ENCODE measurements at places on chromosomes 11 and 22. TPM values are rescaled to one million over a fixed set of nuclear protein-coding genes. Genes with fewer than 3 reads are reported as not detected.

DNA sequence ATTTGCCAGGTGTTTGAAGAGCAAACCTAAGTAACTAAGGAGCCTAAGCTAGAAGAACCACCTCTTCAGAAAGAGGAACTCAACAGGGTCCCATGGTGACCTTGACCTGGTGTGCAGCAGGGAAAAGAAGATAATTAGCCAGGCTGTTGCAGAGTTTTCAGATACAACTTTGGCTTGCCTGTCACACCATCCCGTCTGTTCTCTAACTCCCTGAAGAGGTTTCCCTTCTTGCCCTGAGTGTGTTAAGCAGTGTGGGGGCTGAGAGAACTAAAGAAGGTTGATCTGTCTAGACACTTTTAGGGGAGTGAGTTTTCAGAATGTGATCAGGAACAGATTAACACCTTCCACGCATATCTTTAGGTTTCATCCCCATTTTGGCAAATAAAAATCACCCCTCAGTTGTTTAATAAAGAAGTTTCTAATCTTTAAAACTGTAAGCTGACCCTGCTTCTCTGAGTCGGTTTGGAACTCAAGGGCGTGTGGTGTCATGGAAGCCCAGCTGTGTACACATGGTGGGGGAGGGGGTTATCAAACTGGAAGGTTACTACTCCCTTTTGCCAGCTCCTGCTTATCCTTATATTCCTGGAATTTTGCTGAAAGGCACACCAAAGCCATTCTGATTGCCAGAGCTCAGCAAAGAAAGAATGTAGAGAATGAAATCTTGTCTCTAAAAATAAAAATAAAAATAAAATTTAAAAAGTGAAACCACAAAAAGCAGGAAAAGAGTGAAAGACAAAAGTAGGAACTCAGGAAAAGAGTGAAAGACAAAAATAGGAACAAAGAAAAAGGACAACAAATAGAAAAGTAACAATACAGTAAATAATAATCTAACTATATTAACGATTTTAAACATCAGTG lies 70.2 kb downstream of the DBX1 start:
- DNase-seq: no peak

DNA sequence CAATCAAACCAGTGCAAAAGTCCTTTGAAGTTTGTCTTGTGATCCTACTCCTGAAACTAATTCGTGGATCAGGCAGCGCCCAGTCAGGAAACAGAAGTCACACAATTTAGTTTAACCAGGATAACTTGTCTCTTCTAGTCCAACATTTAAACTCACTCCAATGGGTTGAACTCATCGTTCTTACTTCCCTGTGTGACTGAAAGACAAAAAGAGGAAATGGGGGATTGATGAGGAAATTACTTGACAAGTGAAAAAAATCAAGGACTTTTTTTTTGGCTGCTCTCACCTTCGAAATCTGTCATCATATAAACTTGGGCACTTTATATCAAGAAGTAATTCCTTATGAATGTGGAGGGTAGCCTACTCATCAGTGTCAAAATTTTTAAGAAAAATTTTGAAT lies 78.4 kb downstream of the HSD17B12 start:
- peak; percentile 49 for DNase-seq

- DNase-seq: no peak
Measured at GRCh38 chr11:124937336-124937935, 1.6 kb upstream of the HEPACAM start.

DNA sequence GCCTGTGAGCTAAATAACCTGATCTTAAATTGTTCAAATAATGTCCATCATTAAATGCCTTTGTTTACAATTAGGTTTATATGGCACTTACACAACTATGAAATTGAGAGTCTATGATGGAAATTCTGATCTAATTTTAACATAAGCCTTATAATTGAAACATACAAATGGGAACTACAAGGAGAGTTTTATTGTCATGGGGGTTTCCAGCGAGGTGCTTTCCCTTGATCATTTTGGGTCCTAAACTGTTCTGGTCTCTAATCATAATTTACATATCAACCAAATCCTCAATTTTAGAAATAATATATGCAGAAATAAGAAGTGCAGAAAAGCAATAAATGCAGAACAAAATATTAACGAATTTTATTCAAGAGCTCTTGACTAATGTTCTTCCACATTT lies 44.9 kb downstream of the RRAS2 start:
- no peak for DNase-seq

- DNase-seq: no peak
Measured at GRCh38 chr11:57085611-57086010, 96.1 kb upstream of the LRRC55 start.

DNA sequence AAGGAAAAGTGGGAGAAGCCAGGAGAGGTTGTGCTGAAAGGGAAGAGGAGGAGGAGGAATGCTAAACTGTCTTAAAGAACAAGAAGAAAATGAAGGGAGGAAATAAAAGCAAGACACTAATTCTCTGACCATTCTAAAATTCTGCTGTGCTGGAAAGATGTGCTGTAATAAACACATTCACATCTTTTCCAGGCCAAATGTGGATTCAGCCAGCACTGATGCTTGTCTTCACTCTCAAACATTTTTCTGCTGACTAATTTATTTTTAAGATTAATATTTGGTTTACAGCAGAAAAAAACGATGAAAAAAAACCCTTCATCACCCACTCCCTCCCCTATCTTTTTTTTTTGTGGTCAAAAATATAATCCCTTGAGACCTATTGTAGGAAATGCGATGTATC lies 223.6 kb downstream of the SWAP70 start:
- no peak for DNase-seq

DNA sequence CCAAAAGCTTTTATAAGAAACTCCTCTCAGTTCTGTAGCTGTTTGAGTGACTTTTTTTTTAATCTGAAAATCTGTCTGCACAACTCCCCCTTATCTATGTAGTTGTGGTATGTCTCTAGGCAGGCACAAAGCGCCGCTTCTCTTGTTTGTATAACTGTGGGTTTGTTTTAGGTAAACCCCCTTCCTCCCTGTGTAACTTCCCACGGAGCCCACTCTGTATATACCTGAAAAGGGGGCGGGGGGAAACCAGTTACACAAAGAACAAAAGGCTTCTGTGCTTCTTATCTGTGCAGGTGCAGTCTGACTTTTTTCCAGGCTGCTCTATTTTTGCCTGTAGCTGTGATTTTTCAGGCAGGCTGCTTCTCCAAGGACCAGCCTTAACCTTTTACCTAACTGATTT lies 13.2 kb downstream of the OR10AG1 start:
- no peak for DNase-seq

The NAALADL1 gene
- 29.2 TPM for polyA plus RNA-seq

The LAMTOR1 gene
- polyA plus RNA-seq: 303 TPM

The MRGPRX3 gene
- not detected for polyA plus RNA-seq

The PHF21A gene
- 14.0 TPM for polyA plus RNA-seq

The MIAT gene
- 0.02 TPM for polyA plus RNA-seq

The DDI1 gene
- not detected for polyA plus RNA-seq
